ENCODE measurements at places on chromosomes 5 and 9.

DNA sequence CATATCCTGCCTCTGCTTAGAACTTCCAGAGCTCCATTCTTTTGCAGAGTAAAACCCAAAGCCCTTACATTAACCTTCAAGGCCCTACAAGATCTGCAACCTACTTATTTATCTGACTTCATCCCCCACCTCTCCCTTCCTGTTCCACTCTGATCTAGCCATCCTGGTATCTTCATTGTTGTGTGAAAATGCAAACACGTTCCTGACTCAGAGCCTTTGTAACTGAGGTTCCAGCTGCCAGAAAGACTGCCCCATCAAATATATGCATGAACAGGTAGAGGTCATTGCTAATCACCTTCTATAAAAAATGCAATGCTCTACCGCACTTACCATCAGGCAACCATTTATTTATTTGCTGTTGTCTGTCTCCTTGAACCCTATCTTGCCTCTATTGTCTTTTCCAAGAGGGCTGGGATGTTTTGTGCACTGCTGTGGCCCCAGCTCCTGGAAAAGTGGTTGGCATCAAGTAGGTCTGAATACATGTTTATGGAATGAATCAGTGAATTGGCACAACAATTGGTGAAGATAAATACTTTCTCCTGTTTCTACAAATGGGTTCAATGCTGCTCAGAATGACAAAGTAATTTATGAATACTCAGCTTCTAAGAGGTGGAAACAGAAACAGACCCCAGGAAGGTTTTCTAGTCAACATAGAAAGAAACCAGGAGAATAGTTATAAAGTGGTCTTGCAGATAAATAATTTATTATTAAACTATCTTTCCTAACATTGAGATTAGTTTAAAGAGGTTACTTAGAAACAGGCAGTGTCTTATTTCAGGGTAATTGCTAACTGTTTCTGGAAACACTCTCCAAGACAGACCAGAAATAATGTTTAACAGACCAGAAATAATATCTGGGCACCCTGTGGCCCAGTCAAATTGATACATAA, 230.6 kb upstream of the CD180 start:
- no peak for DNase-seq

- DNase-seq: no peak
Observed at GRCh38 chr5:51347704-51348103, 35.5 kb upstream of the ISL1 start.

GRCh38 chr9:6852243-6852963, 94.6 kb downstream of the KDM4C start:
- no peak for DNase-seq

- DNase-seq: peak; percentile 24
Observed at GRCh38 chr5:133285583-133286021, 233.8 kb downstream of the HSPA4 start.

GRCh38 chr5:999724-1000123, 8.9 kb upstream of the NKD2 start:
- DNase-seq: no peak

- DNase-seq: no peak
Observed at GRCh38 chr9:70581955-70582350, 167.5 kb upstream of the KLF9 start.

DNA sequence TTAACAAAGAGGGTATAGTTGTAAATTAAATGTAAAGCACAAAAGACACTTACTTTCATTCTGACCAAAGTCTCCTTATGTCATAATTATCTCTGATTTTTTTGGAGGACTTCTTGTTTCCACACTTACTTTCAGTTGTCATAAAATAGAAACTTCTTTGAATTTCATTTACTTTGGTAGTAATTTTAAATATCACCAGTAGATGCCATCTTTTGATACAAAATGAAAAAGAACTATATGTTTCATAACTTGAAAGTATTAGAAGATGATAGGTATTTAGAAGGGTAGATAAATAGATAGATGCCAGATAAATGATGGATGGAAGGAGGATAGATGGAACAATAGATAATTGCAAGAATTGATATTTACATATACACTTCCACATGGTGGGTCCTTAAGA, 1865.3 kb upstream of the CDH9 start:
- DNase-seq: no peak

DNA sequence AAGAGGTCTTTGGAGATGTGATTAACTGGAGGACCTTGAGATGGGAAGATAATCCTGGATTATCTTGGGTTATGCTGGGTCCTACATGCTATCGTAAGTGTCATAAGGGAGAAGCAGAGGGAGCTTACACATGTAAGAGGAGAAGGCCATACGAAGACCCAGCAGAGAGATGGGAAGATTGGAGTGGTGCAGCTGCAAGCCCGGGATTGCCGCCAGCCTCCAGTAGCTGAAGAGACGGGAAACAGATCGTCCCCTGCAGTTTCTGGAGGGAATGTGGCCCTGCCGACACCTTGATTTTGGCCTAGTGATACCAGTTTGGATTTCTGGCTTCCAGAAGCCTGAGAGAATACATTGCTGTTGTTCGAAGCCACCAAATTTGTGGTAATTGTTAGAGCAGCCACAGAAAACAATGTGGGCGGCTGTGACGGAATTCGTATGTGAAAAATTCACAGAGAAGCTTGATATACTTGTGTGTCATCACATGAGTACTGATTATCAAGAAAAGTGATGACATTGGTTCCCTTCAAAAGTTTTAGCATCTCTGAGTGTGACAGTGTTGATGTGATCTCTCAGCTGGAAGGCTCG, 86.9 kb downstream of the CYFIP2 start:
- peak; percentile 76 for DNase-seq

- DNase-seq: no peak
Observed at GRCh38 chr9:136338511-136338910, 11.2 kb downstream of the GPSM1 start.

- DNase-seq: no peak
Observed at GRCh38 chr9:87088192-87088591, 140.9 kb upstream of the GAS1 start.

GRCh38 chr5:168140241-168140640, 151.2 kb upstream of the WWC1 start:
- DNase-seq: no peak

DNA sequence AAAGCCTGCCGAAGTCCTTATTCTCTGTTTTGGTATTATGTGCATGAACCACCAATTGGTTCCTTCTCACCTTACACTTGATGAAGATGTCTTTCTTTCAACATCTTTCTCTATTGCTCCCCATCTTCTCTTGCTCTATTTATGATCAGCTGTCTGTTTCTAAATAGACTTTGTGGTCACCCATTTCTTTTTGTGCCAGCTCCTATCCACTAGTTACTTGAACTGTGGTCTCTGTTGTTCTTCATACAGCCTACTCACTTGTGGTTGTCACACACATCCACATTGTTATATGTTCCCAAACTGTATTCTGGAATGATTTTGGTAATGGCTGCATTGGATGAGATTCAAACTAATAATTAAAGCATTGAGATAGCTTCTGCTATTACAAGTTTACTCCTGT, 11.4 kb downstream of the VCAN start:
- DNase-seq: no peak

DNA sequence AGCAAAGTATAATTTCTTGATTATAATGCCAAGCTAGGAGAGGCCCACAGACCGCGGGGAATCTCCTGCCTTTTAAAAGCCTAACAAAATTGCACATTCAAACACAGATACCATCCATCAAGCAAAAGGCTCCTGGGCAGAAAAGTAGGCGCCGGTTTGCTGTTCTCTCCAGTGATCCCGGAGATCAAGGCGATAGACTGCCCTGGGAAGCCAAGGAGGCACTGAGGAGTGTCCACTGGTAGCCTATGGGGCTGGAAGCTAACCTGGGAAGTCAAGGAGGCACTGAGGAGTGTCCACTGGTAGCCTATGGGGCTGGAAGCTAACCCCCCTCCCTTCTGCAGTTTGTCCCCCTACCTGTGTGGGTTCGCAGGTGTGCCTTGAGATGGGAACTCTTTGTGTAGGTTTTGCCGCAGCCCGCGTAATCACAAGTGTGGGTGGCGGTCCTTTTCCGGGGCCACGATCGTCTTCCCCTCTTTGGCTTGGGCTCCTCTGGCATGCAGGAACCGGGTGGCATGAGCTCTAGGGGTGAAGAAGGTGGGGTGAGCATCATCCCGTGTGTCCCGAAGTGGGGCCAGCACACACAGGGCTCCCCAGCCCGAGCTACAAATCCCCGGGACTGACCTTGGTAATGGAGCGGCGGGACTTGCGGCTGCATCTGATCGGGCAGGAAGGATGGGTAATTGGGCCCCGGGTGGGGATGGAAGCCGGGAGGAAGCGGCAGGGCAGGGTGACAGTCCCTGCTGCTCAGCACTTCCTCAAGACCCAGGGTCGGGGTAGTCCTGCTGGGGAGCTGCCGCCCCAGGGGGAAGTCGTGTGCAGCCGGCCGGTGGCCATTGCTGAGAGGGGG, 2.7 kb downstream of the KLF4 start:
- DNase-seq: no peak

- peak; percentile 18 for DNase-seq
Observed at GRCh38 chr9:114434878-114435311, 47.1 kb upstream of the AKNA start.

DNA sequence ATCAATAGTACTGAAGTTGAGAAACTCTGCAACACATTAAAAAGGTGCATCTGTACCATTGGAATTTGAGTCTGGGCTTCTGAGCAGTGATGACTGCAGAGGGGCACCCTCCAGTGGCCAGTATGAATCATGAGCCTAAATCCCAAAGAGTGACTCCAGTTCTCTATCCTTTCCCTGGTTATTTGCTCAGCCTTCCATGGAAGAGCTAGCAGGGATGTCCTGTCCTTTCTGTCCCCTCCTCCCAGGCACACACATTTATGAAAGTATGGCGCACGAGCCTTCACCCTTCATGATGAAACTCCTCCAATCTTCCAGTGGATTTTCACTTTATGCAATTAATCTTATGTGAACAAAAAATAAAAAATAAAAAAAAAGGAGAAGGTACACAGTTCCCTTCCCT, 81.0 kb downstream of the ESM1 start:
- DNase-seq: no peak

DNA sequence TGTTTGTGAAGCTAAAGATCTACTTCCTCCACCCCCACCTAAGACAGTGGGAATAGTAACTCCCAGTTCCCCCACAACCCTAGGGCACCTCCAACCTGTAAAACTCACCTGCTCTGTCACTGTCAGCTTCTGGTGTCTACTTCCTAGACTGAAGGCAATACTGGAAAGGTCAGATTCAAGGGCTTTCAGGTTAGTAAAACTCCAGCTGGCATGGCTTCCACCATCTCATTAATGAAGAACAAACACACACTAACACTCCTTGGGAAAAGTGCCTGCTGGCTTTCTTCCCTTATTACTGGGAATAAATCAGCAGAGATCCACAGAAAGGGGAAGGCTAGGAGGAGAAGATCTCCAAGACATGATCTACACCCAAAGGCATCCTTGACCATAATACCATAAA, 109.9 kb downstream of the TMEM174 start:
- no peak for DNase-seq

DNA sequence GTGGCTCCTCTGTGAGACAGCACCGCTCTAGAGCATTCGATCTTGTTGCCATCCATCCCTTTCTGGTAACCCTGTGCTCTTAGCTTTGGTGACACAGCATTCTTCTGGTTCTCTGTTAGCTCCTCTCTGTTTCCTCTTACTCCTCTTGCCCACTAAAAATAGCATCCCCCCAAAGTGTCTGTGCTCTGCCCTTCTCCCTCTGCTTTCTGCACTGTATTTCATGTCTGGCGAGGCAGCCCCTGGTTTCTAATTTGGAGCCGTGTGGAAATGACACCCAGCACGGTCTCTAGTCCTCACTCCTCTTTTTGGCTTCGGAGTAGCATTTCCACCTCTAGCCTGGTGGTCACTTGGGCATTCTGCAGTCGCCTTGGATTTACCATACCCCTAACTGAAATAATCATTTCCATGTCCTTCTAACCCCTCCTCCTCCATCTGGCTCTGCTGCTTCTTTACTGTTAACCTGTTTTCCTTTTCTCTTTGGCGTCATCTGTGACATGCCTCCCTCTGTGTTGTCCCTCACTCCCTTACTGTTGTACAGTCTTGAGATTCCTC, 23.8 kb downstream of the NPR3 start:
- no peak for DNase-seq

GRCh38 chr9:12815888-12816287, 41.1 kb downstream of the LURAP1L start:
- DNase-seq: no peak

DNA sequence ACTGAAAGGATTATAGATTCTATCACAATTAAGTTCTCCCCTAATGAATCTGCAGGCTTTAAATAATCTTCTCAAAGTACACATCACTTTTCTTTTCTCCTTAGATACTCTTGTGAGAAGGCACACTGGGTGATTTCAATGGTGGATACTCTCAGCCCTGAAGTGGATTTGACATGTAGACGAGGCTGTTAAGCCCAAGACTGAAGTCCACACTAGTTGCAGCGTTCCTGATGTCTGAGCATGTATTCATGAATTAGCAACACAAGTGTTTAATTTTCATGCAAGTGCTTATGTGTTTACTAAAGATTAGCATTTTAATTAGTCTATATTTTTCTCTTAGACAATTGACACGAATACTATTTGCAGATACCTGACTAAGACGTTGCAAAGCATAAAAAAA, 218.9 kb downstream of the TMEM161B start:
- no peak for DNase-seq

- DNase-seq: no peak
Observed at GRCh38 chr5:110018509-110018908, 328.8 kb downstream of the MAN2A1 start.

GRCh38 chr5:107651325-107651724, 19.4 kb downstream of the EFNA5 start:
- DNase-seq: no peak

DNA sequence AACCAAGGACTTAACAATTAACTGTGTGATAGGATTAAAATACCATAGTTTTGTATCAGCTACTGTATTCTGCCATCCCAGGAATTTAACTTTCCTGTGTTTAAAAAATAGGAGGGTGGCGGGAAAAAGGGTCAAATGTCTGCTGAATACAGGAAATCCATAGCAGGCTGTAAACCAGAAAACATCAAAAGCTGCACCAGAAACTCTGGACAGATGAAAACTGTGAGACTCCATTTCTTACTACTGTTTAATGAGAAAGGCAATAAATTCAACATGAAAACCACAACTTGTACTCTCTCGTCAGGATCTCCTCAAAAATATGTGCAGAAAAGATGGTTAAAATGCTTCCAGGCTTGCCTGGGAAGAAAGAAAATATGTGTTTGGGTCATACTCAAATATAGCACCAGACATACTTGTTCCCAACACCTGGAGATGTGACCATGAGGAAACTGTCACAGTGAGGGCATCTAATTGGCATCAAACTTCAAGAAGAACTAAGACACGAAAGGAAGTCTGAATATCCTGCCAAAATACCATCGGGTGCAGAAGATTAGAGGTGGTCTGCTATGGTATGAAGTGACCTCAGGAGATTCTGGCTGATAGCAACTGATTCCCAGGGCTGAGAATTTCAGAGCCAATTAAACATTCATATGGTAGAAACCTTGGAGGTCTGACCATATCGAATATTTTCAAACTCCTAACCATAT, 164.7 kb upstream of the TARS1 start:
- no peak for DNase-seq
